Prostate gland (tissue), 2 donors: ENCODE measurements at places on chromosomes 1 and 21. TPM values are rescaled to one million over a fixed set of nuclear protein-coding genes. Genes with fewer than 3 reads are reported as not detected.
A peak's percentile ranks its signal among the peaks of the same experiment; 100 is the strongest.

DNA sequence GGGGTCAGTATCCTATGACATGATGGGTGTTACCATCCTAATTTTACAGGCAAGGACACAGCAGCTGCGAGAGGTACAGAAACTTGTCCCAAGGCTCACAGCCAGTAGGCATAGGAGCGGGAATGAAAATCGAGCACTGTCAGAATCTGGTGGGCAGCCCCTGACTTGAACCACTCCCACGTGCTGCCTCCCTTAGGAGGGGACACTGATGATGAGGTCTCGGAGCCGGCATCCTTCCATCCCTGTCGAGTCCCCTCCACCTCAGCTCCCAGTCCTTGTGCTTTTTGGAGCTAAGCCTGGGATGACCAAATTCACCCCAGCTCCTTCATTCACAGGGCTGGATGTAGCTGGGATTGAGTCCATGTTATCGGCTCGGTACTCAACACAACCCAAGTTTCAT is 49.0 kb downstream of the B3GALT5 start:
- no peak for DNase-seq

DNA sequence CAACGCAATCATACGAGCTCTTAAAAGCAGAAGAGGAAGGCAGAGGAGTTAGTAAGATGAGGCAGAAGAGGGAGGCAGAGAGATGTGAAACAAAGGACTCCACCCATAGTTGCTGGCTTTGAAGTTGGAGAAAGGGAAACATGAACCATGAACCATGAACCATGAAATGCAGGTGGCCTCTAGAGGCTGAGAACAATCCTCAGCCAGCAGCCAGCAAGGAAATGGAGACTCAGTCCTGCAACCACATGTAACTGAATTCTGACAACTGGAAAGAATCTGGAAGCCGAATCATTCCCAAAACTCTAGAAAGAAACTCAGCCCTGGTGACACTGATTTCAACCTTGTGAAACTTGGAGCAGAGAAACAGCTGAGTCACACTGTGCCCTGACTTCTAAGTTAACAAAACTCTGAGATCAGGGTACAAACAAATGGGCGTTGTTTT is 10.1 kb downstream of the DIPK1A start:
- no peak for DNase-seq

DNA sequence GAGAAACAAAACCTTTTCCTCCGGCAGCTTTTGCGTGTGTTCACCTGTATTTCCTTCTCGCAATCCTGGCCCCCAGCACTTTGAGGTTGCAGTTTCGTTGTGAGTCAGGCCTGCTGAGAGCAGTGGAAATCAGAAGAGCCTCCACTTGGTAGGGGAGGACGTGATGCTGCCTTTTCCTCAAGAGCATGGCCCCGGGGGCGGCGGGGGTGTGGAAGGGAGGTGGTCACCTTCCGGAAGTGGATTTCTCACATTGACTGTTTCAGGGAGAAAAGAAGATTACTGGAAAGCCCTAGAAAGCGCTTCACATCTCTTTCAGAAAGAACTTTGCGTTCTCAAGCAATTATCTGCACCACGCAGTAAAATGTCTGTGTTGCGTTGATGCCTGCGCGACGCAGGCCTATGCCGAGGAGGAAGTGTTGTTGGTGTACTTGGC is 12.2 kb upstream of the IL10 start:
- DNase-seq = no peak

DNA sequence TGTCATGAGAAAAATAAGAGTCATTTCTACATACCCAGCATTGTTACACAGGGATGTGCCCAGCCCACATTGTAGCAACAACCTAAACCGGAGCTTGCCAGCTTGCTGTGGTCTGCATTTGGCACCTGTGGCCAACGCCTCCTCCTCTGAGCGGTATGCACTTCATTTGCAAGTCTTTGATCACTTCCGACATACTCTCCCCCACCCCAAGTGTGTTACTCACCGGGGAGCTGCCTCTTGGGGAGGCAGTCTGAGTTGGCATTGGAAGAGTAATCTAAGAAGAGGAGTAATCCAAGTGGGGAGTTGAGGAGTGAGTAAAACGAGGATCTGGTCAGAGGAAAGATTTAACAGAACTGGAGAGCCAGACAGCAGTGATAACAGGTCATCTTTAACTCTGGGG is 3.8 kb downstream of the BCL9 start:
- DNase-seq = peak; percentile 15

- DNase-seq = no peak
Observed at GRCh38 chr1:188988589-188988988, 1489.1 kb downstream of the BRINP3 start.

- no peak for DNase-seq
Observed at GRCh38 chr1:203065986-203066385, 19.8 kb downstream of the MYOG start.

DNA sequence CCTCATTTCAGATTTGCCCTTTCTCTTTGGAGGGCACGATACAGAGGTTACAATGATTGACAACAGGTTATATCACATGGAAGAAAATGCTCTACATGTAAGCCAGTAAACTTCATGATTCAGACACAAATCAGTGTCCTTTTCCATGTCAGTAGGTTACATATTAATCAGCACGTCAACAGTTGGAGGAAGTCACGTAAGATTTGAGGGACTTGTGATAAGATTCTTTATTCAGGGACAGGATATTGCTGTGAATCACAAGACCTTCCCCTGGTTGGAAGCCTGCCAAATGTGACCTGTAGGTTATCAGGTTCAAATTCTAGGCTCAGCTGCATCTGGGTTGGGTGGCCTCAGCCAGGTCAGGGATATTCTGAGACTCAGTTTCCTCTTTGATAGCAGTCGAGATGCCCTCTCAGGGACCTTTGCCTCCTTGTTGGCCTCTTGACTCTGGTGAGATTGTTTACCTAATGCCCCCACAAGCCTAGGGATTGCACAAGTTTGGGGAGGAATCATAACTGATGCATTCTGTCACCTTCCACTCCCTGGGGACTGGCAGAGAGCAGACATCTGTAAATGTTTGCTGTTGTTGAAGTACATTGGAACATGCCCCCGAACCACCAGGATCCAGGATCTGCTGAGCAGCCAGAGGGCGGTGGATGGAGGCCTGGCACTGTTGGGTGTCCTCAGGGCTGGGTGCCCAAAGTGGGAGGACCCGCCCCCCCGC is 31.9 kb downstream of the SERINC2 start:
- no peak for DNase-seq

DNA sequence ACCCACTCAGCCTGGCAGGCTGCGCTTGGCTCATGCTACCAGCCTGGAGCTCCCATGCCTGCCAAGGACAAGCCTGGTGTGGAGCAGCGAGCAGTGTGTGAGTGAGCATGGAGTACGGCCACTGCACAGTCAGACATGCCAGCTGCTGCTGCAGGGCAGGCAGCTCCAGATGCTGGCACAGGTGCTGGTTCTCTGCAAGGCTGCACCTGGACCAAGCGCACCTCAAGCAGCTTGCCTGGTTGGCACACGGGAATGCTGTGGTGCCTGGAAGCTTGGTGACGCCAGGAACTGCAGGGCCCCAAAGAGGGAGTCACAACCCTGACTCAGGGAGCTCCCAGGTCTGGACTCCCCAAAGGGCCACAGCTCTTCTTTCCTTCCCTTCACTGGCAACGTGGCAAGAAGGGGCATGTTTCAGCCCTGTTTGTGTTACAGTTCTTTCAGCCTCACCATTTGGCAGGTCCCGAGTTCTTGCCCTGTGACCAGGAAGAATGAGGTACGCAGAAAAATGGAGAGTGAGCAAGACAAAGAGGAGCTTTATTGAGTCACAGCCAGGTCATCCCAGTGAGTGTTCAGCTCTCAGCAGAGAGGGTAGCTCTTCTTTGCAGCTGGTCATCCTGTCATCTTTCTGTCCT is 26.1 kb downstream of the ACOT7 start:
- no peak for DNase-seq

DNA sequence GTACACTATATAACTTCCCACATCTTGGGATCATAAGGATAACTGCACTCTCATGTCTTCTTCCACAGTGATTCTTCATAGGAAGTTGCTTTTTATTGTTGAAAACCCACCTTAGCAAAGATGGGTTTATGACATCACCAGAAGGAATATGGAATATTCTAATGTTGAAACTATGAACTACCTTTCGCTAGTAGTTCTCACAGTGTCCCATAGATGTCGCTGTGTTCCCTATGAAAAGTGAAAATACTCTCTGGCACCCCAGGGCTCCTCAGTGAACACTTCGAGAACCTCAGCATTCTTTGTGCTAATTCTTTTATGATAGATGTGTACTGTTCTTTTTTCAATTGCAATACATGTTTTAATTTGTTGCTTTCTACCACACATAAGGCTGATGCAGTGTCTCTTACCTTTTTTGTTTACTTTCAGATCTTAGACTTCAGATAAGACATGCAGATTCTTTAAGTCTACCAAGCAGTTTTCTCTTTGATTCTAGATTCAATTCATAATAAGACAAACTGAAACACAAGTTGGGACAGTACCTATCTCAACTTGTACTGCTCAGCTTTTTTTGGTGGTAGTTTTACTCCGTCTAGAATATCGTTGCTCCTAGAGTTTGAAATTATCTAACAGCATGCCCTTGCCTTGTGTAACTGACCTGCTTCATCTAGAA is 90.8 kb downstream of the GTF2B start:
- no peak for DNase-seq

DNA sequence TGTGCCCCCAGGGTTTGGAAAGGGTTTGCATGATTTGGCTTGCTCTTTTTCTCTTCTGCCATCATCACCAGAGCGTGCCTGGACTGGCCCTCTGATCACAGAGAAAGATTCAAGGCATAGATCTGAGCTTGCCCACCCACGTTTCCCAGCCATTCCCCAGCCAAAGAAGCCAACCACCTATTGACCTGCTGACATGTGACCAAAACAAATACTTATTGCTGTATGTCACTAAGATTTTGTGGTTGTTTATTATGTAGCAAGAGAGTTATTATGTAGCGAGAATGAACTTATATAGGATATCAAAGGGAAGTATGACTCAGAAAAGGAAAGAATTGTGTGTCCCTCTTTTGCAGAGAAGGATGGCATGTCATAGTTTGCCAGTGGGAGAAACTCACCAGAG is 59.9 kb downstream of the UBE2U start:
- peak; percentile 37 for DNase-seq

DNA sequence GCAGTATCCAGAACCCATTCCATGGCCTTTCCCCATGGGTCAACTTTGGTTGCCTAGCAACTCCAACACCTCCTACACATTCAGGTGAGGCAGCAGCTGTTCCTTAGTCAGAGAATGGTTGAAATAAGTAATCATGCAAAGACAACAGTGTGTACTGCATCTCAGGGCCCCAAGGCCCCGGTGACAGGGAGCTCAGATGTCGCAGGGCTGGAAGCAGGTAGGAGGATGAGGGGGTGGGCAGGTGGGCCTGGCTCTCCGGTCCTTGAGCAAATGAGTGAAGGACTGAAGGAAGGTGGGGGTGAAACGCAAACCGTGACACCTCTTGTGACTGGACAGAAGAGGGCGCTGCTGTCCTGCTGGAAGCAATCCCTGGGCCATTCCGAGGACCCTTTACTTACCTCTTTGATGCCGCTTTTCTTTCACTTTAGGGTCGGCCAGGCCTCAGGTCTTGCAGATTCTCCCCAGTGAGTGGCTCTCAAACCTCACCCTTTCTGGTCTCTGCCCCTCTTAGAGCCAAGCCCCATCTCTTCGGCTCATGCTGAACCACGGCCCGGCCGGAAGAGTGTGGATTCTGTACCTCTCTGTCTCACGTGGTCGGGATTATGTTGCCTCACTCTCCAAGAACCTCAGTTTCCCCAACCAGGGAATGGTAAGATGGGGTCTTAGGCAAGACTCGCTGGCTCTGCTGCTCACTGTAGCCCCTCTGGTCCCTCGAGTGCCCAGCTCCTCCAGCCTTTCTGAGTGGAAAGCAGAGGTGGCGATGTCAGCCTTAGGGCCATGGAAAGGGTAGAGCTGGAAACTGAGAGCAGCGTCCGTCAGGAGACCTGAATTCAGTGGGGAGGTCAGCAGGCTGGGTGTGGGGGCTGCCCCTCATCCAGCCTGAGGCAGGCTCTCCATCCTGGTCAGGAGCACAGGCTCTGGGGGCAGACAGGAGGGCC is 5.6 kb upstream of the KCNA10 start:
- DNase-seq = no peak

DNA sequence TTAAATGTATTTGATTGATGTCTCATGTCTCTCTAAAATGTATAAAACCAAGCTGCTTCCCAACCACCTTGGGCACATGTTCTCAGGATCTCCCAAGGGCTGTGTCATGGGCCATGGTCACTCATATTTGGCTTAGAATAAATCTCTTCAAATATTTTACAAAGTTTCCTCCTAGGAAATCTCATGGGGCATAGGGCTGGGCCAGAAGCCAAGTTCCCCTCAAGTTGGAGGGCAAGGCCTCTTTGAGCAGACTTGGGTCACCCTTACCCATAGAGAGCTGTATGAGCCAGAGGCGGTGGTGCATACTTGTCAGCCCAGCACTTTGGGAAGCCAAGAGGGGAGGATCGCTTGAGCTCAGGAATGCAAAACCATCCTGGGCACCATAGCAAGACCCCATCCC is 2.3 kb upstream of the FBXO42 start:
- no peak for DNase-seq

GRCh38 chr1:43666608-43667007 is 16.7 kb downstream of the KDM4A start:
- DNase-seq = peak; percentile 49

GRCh38 chr1:164733070-164733469 is 174.1 kb downstream of the PBX1 start:
- no peak for DNase-seq

GRCh38 chr1:61131716-61132115 is 49.4 kb downstream of the NFIA start:
- no peak for DNase-seq

- no peak for DNase-seq
Observed at GRCh38 chr21:42031241-42031640, 21.1 kb upstream of the ZBTB21 start.

- DNase-seq = no peak
Observed at GRCh38 chr1:47937586-47938254, 59.5 kb downstream of the TRABD2B start.

- no peak for DNase-seq
Observed at GRCh38 chr1:213154056-213154685, 103.1 kb downstream of the RPS6KC1 start.

DNA sequence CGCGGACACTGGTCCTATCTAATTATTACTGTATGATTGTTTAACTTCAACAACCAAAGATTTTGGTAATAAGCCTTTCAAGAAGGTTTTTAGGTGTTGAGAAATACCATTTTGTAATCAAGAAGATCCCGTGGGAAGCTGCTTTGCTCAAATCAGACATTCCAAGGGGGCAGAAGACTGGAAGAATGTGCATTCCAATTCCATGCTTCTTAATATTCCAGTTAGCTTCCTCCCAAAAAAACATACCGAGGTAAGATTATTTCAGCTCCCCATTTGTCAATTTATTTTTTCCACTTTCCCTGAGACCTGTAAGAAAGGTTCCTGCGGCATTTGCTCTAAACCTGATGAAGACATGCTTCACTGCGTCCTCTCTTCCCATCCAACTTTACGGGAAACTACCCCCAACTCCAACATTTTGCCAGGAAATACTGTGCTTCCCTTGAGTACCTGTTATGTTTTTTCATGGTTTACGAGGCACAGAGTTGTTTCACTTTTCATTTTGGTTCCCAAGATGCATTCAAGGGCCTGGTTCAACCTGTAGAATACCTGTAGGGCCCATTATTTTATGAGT is 4.1 kb downstream of the CNN3 start:
- DNase-seq = no peak

GRCh38 chr1:57492586-57493226 is 68.8 kb upstream of the DAB1 start:
- DNase-seq = no peak

GRCh38 chr1:12544357-12544756 is 73.7 kb downstream of the DHRS3 start:
- DNase-seq = no peak

The BATF3 gene
- not detected for total RNA-seq

The SPRR2E gene
- not detected for total RNA-seq

The AADACL3 gene
- not detected for total RNA-seq

The ITPKB gene
- 49.2 TPM for total RNA-seq

The YIPF1 gene
- total RNA-seq = 105 TPM

The HEYL gene
- total RNA-seq = 2.6 TPM

The RNPEP gene
- 70.4 TPM for total RNA-seq
